Substantia nigra (tissue), 51 donors: ENCODE measurements at places on chromosomes 12 and 14.

DNA sequence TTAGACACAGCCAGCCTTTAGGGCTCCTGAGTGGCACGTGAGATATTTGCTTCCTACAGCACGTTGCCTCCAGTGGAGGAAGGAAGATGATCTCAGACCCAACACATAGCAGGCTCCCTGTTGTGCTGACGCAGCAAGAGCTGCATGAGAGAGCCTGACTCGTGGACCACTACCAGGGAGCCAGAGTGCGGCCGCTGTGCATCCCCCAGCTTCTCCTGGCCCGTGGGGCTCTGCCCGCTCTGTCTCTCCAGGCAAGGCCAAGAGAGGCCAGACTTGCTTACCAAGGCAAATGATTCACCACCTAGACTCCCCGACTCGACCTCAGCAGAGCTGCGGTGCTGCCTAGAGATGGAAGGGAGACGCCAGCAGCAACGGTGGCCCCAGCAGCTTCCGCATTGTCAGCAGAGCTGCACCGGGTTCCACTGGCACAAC, 37.5 kb downstream of the MAP3K9 start:
- DNase-seq, result no peak

DNA sequence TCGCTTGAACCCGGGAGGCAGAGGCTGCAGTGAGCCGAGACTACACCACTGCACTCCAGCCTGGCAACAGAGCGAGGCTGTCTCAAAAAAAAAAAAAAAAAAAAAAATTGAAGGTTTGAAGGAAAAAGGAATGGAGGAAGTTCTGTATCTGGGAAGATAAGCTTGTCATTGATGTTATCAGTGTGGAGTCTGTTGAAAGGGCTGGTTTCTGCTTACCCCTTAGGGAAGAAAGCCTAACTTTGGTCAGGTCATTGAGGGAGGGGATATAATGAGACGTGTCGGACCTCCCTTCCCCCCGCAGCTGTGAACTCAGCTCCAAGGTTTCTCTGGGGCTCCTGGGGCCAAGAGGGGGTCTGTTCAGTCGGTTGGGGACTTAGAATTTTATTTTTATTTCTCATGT, 16.4 kb downstream of the DAO start:
- DNase-seq, result no peak

DNA sequence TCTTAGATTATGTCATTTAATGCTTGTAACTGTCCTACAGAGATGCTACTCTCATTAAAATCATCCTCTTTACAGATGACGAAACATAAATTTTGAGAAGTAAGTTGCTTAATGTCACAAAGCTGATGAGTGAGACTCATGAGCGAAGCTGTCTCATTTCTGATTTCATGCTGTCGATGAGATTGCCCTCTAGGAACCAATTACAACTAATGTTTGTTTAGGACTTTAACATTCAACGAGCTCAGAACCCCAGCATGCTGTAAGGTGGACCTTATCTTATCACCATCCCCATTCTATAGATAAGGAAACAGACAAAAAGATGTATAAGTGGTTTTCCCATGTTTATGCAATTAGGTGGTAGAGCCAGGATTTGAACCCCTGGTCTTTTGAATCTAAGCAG, 23.1 kb downstream of the BHLHE41 start:
- no peak for DNase-seq

DNA sequence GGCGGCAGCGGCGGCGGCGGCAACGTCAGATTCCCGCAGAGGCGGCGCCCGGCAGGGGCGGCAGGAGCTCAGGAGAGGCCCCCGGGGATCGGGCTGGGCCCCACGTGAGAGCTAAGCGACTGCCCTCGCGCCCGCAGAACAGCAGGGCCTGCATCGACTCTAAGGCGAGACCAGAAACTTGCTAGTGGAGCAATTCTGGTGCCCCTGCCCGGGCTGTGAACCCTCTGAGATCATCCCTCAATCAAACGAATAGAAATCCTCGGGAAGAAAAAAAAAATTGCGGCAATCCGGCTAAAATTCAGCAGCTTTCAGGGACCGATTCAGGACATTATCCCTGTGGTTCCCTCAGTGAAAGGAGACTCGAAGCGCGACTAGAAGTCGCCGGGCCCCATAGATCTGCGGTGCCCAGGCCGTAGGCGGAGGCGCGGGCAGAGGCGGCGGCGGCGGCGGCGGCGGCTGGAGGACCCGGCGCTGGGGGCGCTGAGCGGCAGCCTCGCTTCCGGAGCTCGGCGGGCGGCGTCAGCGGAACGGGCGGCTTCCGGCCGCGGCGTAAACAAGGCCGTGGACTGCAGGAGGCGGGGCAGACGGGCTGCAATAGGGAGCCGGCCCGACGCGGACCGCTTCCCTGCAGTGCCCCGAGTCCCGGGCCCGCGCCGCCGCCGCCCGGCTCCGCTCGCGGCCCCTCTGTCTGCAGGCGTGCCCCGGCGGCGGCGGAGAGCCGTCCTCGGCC, at the start of gene KLHDC2:
TSS of gene KLHDC2 (plus strand) at position 583 of the 730 bp plus-strand sequence. CDS start 316 bp downstream, outside the sequence.
- peak; percentile 51 for DNase-seq

DNA sequence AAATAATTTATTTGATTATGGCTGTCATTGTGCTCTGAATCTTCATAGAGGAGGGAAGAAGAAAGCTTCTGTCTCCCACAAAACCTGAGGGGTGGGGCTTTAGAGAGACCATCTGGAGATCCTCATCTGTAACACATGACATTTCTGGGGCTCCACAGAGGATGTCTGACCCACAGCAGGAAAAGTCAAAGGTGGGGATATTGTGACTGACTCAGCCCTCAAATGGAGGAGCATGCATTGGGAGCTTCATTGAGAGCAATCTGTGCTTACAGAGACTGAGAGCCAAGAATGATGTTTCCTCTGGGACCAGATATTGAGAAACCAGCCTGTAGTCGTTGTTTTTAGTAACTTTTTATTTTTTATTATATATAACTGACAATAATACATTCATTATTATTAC, 158.7 kb downstream of the SYT1 start:
- no peak for DNase-seq

GRCh38 chr12:11741434-11742092, 92.1 kb downstream of the ETV6 start:
- DNase-seq, result no peak

GRCh38 chr14:68661226-68662225, 131.3 kb downstream of the ZFP36L1 start:
- no peak for DNase-seq

GRCh38 chr14:92585981-92586937, 72.7 kb downstream of the RIN3 start:
- DNase-seq, result no peak

- DNase-seq, result no peak
Observed at GRCh38 chr12:131364903-131365820, 345.7 kb upstream of the SFSWAP start.

- no peak for DNase-seq
Observed at GRCh38 chr12:14558473-14558959, 9.2 kb downstream of the PLBD1 start.

DNA sequence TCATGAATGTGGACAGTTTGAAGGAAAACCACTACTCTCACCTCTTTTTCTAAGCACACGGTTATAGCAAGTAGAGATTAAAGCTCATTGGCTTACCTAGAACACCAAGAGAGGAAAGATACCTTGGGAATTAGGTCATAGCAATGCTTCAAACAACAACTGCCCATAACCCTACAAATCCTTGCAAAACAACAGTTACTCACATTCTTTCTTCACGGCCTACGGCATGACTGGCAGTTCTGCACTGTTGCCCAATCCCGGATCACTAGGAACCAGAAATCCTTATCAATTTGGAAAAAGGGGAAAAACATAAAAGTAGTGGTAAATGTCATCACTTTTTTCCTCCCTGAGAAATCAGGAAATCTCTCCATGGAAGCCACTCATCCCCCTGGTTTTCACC, 9.6 kb upstream of the ISM2 start:
- no peak for DNase-seq

DNA sequence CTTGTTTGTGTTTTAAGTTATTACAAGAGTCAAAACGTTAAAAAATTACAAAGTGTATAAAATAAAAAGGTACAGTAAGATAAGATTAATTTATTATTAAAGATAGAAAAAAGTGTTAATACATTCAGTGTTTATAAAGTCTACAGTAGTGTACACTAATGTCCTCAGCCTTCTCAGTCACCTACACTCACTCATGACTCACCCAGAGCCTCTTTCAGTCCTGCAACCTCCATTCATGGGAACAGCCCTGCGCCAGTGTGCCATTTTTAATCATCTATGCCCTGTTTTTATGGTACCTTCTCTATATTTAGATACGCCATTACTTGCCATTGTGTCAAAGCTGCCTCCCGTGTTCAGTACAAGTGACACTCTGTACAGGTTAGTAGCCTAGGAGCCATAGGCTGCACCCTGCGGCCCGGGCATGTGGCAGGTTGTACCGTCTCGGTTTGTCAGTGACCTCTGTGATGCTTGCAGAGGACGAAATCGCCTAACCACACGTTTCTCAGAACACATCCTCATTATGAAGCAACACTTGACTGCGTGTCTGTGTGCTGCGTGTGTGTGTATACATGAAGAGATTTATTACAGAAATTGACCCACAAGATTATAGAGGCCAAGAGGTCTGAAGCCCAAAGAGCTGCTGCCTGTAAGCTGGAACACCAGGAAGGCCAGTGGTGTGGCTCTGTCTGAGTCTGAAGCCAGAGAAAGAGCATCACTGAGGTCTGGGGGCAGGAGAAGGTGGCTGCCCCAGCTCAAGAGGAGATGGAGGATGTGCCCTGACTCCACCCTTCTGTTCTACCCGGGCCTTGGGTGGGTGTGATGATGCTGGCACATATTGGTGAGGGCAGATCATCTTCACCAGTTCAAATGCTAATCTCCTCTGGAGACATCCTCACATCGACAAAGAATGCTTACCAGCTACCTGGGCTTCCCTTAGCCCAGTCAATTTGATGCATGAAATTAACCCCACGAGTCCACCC, 116.6 kb upstream of the C14orf180 start:
- DNase-seq, result no peak

- DNase-seq, result no peak
Observed at GRCh38 chr14:32478050-32478449, 149.0 kb downstream of the AKAP6 start.

DNA sequence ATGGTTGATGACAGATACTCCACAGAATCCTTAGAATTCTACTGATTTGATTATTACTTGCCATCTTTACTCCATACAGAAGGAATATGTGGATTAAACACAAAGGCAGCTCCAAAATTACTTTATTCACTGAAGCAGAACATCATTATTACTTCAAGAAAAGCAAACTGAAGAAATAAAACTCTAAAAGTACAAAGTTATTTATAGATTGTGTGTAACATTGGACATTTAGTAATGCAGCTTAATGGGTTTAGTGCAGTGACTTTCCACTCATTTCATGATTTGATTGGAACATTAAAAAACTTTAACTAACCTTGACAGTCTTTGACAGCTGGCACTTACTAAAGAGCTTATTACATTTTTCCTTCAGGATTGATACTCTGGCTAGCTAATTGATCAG, 59.0 kb upstream of the ATP2A2 start:
- DNase-seq, result no peak

DNA sequence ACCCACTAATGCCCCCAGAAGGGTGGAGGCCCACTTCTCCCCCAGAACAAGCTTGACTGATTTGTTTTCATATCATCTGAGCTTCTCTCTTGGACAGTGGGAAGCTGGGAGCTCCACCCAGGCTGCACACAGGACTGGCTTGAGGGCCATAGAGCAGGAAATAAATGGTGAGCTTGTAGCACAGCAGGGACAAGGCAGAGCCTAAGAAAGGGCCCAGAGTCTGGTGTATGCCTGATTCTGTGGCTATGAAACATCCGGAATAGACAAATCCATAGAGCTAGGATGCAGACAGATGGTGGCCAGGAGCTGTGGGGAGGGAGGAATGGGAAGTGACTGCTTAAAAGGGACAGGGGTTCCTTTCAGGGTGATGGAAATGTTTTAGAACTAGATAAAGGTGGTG, 79.0 kb downstream of the ARL6IP4 start:
- no peak for DNase-seq

- no peak for DNase-seq
Observed at GRCh38 chr12:90953956-90954421, 987 bp downstream of the CCER1 start.

- no peak for DNase-seq
Observed at GRCh38 chr12:8689681-8690080, 8.1 kb upstream of the RIMKLB start.

DNA sequence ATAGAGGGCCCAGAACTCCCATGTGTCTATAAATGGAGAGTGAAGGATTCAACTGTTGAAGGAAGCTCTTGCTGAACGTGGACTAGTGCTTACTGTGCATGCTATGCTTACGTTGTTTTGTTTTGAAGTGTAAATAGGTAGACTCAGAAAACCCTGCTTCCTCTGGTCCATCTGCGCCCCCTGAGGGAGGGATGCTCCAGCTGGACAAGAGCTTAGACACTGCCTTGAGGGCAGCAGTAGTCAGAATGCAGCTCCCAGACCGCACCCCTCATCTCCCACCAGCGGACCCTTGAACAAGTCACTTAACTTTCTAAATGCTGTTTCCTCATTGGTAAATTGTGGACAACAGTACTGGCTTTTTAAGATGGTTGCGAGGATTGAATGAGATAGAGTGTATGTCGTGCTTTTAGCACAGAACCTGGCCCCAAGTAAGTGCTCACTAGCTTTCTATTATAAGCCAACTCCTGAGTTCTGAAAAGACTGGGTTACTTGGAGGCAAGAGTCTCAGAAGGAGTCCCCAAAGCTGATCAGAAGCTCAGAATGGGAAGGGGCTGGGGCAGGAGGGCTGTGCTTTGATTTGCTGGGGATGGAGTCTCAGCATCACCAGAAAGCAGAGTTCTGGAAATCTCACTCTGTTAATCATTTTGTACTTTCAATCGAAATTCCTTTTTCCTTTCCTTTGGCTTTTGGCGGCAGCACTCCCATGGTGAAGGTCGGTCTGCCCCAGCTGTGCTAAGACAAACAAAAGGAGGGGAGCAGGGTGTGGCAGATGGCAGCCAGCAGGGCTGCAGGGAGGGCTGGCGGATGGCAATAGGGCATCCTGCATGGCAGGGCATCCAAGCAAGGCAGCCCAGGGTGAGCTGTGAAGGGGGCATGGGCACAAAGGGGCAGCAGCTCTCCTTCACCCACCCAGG, 15.6 kb downstream of the AGAP2 start:
- DNase-seq, result no peak
